ENCODE measurements at places on chromosomes 13 and 19.
A peak's percentile ranks its signal among the peaks of the same experiment; 100 is the strongest.

- no peak for DNase-seq
Measured at GRCh38 chr19:3968556-3969434, 2.1 kb downstream of the DAPK3 start.

- no peak for DNase-seq
Measured at GRCh38 chr19:54561840-54562239, 11.8 kb upstream of the LILRA2 start.

DNA sequence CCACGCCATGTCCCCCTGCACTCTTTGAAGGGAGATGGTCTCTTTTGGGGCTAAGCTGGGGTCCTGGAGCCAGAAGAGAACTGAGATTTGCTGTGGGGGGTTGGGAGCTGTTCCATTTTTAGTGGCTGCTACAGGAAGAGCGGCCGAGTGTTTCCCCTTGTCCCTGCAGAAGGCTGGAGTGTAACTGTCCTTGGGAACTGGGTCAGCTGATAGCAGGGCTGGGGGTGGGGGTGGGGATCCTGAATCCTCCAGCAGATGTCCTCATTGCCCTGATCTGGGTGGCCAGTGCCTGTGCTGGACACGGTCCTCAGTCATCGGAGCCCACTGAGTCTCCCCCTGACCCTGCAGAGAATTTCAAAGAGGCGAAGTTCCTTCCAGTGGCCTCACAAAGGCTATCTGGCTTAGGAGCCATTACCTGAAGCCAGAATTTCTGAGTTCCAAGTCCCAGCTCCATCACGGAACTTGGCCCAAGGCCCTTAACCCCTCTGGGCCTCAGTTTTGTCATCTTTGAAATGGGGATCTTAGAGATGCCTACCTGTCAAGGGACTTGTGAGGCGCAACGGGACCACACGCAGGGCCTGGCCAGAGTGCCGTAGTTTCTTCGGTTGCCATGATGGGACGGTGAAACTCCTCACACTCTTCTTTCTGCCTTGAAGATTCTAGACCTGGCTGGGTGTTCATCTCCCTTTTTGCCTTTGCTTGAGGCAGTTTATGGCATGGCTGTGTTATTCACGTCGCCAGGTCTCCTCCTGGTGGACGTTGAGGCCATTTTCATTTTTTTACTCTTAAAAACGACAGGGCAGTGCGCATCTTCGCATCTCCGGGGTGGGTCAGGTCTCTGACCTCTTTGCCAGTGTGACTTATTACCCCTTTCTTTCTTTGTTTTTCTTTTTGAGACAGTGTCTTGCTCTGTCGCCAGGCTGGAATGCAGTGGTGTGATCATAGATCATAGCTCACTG, 51.9 kb downstream of the DNM2 start:
- DNase-seq, result no peak

- DNase-seq, result no peak
Measured at GRCh38 chr13:99261059-99261458, 2.9 kb upstream of the GPR18 start.

DNA sequence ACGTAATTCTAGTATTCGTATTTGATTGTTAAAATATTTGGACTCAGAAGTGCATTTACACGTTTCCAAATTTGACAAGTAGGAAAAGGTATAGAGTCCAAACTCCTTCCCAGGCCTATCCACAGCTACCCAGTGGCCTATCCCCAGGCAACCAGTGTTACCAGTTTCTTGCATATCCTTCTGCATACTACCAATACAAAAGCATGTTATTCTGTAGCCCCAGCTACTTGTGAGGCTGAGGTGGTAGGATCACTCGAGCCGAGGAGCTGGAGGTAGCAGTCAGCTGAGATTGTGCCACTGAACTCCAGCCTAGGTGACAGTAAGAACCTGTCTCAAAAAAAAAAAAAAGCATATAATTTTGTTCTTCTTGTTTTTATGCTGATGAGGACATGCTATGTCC, 67.1 kb downstream of the LRCH1 start:
- no peak for DNase-seq

GRCh38 chr13:32041429-32041828, 9.9 kb downstream of the FRY start:
- no peak for DNase-seq

GRCh38 chr19:40523322-40524047, 53.2 kb upstream of the SHKBP1 start:
- peak; percentile 41 for DNase-seq

DNA sequence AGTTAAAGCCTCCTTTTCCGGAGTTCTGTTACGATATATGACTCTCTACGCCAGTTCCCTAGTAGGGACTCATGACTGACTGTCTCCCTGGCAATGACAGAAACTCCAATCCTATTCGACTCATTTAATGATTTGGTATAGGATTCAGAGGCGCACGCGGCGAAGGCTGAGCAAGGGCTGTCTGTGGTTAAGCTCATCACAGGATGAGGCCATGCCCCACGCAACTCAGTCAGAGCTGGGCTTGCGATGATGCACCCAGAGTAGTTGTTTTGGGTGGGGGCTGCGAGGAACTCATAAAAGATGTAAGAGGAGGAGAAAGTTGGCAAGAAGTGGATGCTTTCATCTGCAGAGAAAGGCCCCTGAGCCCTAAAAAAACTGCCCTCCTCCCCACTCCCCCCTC, 468 bp upstream of the SERTM1 start:
- DNase-seq, result no peak
